Uterus (tissue), 4 donors: ENCODE measurements at places on chromosomes 3 and 15. TPM values are rescaled to one million over a fixed set of nuclear protein-coding genes. Genes with fewer than 3 reads are reported as not detected.

DNA sequence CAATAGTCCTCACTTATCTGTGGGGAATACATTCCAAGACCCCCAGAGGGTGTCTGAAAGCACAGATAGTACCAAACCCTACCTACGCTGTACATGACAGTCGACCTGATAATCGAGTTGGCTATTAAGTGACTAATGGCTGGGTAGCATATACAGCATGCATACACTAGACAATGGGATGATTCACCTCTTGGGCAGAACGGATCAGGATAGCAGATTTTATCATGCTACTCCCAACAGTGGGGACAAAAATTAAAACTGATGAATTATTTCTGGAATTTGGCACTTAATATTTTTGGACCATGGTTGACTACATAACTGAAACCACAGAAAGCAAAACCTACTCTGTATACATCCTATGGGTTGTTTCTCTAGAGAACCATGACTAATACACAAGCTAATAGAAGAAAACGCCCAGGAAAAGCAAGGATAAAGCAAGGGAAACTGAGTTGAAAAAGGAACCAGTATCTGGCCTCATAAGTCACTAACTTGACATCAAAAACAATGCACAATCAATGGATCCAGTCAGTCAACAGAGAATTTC lies 15.5 kb downstream of the ATG3 start:
- no peak for DNase-seq

DNA sequence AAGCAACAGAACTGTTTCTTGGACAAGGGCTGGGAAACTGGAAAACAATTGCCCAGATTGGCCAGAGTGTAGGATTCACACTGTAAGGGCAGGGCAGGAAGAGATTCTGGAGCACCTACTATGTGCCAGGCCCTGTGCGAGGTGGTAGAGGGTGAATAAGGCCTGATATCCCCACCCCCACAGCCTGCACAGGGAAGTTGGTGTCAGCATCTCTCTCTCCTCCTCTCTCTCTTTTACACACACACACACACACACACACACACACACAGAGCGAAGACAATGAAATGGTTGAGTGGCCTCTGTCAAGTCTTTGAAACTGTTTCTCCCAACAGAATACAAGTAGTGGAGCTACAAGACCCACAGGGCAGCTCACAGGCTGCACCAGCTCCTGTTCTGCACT lies 47.1 kb upstream of the SLCO2A1 start:
- DNase-seq = no peak

DNA sequence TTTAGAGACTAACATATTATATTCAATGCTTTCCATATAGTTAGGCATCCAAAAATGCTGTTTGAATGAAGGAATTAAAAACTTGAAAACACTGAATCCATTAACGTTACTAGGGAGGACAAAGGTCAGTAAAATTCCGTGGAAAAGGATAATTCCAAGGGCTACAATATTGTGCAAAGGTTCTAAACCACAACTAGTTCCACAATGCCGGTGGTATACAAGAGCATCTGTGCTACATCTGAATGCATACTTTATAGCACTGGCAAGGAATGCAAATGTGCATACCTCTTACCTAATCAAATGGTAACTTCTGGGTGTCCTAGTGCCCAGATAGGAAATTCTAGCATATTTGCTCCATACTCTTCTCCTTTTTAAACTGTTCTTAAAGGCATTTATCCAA lies 2.2 kb downstream of the ICE2 start:
- DNase-seq = no peak

GRCh38 chr3:179016979-179017670 lies 54.5 kb downstream of the ZMAT3 start:
- no peak for DNase-seq

DNA sequence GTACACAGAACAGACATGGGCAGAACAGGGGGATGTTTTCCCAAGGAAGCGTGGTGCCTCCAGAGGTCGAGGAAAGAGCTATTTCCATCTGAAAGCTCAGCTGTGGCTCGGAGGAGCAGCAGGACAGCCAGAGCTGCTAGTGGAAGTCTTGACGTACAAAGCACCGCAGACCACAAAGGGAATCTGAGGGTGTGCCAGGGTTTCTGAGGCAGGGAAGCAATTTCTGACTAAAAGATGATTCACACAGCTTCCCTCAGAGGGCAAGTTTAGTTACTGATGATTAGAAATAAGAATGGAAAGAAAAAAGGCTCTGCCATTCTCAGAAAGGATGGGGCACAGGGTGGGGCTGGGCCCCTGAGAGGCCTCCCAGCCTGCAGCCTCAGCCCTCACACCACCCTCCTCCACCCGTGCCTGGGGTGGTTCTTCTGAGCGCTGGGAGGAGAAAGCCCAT lies 45.8 kb upstream of the SEC13 start:
- DNase-seq = no peak

GRCh38 chr3:66675366-66675765 lies 174.5 kb upstream of the LRIG1 start:
- no peak for DNase-seq

DNA sequence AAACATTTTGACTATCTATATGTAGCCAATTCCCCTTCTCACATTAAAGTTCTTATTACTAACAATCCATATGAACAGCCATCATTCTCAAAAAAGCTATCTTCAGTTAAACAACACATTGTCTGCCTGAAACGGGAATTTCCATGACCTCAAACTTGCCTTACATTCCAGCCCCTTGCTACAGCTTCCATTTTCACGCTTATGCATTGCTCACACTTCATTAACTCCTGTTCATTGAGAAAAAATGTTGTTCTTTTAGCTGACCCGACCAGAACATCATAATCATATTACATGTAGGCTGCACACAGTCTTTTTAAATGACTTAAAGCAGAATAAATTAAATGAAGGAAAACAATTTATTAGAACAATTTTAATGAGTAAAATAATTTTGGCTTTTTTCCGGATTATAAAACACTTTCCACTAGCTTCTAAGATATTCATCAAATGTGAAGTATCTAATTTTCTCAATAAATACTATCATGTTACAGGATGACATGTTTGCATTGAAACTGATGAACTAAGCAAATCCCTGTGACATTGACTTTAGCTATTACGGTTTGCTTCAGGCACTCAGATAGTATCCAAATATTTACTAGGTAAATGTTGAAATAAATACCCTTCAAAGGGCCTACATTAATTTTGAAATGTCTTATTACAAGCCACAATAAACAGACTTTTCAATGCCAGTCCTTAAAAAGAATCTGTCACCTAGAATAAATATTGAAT lies 49.9 kb downstream of the P3H2 start:
- no peak for DNase-seq

- no peak for DNase-seq
Observed at GRCh38 chr3:114411190-114411668, 117.4 kb downstream of the TIGIT start.

GRCh38 chr3:70281663-70282062 lies 30.8 kb downstream of the MDFIC2 start:
- no peak for DNase-seq

DNA sequence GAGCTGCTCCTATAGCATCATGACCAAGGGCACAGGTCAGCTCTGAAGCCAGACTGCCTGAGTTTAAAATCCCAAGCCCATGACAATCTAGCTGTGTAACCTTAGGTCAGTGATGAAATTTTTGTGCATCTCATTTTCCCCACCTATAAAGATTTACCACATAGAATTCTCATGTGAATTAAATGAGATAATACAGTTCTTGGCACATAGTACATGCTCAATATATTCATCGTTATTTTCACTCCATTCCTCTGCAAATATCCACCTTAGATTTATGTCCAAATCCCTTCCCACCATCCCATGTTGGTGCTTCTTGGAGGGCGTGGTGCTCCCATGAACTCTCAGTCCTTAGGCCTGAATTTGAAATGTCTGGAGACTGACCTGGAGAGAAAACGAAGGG lies 300.1 kb downstream of the TLE3 start:
- DNase-seq = no peak

DNA sequence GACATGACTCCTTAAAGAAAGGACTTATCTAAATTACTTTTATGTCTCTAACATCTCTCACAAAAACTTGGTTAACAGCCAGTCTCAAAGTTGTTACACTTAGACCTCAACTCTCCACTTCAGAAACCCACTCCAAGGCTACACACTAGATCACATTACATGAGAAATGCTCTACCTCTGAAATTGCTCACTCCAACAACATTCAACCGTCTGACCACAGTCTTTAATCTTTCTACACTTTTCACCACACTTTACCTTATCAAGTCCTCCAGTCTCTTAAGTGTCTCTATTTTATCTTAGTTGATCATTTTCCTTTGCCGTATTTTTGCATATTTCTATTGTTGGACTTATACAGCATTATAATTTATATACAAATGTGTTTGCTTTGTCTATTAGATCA lies 5.8 kb downstream of the SLC12A6 start:
- no peak for DNase-seq

DNA sequence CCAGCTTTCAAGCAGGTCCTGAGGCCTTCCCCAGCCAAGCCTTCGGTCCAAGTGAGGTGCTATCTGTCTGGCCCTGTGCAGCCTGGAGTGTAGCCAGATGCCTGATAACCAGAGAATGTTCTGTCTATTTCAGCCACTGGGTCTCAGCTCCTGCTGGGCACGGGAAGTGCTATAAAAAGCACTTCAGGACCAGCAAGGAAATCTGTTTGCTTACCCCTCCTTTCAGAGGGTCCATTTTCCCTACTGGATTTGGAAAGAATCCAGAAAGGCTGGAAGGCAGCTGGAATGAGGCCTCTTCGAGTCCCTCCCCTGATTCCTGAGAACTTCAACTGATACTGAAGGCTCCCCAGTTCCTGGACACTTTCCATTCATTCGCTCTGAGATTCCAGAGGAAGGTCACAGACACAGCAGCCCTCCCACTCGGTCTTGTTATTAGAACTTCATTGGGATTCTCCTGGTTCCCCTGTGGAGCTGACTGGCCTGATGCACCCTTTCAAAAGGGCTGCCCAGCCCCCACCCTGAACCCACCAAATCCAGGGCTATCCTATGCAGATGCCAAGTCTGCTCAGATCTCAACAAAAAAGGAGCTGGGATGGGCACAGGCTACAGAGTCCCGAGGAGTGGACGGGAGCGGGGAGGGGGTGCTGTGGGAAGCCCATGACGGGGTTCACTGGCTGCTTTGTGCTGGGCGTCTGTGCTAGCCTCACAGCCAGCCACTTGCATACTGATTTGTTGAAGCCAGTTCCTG lies 70.4 kb downstream of the UMPS start:
- peak; percentile 47 for DNase-seq

DNA sequence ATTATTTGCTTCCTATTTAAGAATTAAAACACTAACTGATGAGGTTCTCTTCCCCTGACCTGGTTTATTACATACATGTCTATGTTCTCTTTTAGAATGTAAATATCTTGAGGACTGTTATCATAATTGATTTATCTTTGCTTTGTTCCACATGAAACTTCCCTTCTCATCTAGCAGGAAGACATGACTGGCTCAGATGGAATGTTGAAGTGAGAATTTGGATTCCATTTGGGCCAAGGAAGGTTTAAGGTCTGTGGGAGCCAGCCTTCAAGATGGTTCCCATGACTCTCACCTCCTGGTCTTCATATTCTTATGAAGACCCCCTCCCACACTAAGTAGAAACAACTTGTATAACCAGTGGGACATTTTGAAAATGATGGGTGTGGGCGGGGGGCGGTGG lies 222.2 kb upstream of the GADL1 start:
- no peak for DNase-seq

- DNase-seq = no peak
Observed at GRCh38 chr3:62876064-62876463, 848 bp upstream of the CADPS start.

DNA sequence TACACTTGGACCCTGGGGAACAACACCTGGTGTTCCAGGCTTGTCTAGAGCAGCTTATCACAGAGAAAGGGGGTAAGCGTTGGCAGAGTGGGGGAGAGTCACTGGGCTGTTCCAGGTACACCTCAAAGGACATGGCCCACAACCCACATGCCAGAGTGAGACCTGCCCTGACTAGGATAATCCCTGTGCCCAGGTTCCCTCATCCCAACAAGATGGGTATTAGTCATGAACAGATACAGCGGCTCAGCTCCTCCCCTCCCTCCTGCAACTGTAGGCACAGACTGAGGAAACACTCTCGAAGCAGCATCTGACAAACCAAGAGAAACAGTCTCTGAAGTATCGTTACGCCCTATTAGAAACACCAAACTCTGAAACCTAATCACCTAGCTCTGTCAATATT lies 32.1 kb upstream of the RPS17 start:
- DNase-seq = no peak

GRCh38 chr15:73694419-73694818 lies 10.2 kb downstream of the CD276 start:
- no peak for DNase-seq

DNA sequence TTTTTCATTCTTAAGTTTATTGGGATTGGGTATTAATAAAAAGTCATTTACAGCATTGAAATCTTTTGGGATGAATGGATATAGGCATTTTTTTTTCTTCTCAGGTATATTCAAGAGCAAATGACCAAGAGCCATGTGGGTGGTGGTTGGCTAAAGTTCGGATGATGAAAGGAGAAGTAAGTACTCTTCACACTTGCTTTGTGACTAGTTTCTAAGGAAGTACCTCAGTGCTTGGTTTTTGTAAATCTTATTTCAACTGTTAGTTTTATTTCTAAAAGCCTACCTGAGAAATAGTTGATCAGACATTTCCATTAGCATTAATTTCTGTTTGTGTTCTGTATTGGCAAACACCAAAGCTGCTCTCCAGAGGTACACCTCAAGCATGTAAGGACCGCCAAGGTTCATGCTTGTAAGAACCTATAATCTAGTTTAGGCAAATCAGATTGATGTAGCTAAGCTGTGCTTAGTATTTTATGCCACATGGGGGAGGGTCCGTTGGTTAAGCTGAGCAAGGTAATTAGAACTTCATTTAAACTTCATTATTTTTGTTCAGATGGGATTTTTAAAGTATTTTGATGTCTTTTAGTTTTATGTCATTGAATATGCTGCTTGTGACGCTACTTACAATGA lies 35.4 kb downstream of the FXR1 start:
- no peak for DNase-seq

Gene SYNPR
- total RNA-seq = not detected

Gene CATSPER2
- total RNA-seq = 4.8 TPM

Gene CIP2A
- total RNA-seq = 31.5 TPM

Gene UBR1
- total RNA-seq = 156 TPM

Gene SLC28A2
- total RNA-seq = not detected

Gene PHC3
- 73.7 TPM for total RNA-seq

Gene CCR2
- 7.1 TPM for total RNA-seq

Gene SAXO2
- total RNA-seq = 0.29 TPM
